Effector memory CD8-positive, alpha-beta T cell (primary cell): ENCODE measurements at places on chromosomes 16 and 17.

GRCh38 chr16:9597967-9598730 is 506.7 kb downstream of the HAPSTR1 start:
- DNase-seq: no peak

DNA sequence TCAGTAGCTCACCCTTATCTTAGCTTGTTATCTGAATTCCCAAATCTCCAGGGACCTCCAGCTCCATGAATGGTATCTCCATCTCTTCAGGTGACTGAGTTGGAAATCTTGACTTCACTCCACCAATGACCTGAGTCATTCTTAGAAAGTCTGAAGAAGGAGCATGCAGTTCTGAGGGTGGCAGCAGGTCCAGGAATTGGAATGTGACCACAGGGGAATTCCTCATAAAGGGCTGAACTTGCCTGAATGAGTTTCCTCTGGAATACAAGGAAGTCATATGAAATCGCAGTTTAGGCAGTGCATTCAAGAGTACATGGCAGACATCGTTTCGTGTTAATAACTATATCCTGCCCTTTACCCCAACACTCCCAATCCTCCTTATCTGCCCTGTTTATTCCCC is 12.5 kb upstream of the PYY start:
- no peak for DNase-seq

- DNase-seq: no peak
Measured at GRCh38 chr16:85908444-85908843, 9.5 kb downstream of the IRF8 start.

DNA sequence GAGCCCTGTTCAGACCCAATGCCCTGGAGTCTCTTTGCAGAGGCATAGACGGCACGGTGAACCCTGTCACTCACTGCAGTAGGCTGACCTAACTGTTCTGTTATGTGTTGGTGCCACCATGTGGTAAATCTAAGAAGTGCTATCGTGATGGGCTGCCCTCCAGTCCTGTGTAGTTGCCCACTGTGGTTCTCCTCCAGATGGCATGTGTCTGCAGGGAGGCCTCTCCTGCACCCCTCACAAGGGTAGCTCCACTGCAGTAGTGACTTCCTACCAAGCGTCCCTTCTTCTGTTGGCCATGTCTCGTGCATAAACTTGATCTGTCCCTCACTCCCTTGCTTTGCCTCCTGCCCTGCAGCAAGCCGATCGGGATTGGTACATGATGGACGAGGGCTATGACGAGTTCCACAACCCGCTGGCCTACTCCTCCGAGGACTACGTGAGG is 5.8 kb downstream of the DHX38 start:
- peak; percentile 44 for DNase-seq

- no peak for DNase-seq
Measured at GRCh38 chr17:45298546-45299285, 18.1 kb downstream of the MAP3K14 start.

DNA sequence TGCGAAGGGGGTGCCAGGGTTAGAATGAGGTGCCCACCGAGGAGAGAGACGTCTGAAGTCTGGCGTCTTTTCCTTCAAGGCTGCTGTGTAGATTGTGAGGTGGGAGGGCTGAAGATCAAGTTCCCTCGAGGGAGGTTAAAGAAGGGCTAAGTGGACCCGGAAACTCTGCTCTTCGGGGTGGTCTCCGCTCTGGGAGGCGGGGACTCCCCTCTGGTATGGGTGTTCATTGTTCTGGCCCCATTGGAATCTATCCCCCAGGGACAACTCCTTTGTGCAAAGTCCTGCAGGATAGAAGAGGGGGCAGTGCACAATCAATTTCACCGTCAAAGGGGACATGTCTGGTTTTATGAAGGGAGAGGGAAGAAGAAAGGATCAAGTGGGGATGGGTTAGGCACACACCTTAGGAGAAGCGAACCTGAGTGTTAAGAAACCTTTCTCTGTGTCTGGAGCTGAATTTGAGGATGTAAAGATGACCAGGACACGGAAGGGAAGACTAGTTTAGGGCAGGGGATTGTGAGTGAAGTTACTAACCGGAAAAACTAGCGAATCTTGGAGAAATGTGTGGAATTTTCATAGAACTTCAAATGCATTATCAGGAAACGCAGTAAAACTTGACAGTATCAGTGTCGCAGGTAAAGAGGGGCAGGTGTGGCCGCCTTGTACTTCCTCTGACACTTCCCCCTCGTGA is 809 bp upstream of the RAB34 start:
- DNase-seq: no peak

DNA sequence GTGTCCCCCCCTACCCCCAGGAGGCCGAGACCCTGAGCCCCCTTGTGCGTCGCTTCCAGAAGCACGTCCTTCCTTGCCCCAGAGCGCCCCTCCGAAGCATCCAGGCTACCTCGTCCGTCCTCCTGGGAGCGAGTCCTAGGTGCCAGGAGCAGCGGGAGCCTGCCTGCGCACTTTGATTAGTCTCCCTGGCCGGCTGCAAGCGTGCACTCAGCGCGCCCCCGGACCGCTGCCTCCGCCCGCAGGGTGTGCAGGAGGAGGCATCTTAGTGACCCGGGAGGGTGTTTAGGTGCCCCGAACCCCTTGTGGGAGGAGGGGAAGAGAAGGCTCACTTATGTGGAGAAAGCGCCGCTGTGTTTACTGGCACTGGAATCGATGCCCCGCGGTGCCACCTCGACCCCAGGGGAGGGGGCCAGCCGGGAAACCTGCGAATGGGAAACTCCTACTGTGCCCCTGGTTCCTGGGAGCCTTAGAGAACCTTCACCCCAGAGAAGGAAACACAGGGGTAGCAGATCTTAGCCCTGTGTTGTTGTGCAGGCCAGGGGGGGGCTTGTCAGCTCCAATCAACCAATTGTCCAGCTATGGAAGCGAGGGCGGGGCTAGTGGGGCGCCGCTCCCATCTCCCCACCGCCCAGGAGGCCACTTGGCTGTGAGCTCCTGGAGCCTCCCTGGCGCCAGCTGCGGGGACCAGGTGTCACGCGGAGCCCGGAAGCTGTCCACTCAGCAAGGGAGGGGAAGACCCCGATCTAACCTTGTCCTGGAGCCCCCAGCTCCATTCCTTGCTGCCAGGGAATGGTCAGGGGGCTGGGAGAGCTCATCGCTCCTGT is 922.8 kb upstream of the EEF2KMT start:
- DNase-seq: no peak

DNA sequence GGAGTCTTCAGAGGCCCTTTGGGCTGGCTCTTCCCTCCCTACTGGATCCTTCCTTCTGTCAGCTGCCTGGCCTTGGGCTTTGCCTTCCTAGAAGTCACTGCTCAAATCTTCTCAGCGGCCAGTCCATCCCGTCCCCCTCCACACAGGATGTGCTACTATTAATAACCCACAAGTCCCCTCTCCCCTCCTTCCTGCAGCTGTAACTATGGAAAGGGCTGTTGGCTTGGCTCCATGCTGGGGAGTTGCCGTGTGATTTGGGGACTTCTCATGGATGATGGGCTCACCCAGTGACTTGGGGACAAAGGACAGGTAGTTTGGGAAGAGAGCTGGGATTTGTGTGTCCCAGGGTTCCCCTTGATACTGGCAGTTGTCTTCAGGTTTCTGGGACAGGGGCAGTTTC is 19.4 kb downstream of the TMEM94 start:
- DNase-seq: no peak

DNA sequence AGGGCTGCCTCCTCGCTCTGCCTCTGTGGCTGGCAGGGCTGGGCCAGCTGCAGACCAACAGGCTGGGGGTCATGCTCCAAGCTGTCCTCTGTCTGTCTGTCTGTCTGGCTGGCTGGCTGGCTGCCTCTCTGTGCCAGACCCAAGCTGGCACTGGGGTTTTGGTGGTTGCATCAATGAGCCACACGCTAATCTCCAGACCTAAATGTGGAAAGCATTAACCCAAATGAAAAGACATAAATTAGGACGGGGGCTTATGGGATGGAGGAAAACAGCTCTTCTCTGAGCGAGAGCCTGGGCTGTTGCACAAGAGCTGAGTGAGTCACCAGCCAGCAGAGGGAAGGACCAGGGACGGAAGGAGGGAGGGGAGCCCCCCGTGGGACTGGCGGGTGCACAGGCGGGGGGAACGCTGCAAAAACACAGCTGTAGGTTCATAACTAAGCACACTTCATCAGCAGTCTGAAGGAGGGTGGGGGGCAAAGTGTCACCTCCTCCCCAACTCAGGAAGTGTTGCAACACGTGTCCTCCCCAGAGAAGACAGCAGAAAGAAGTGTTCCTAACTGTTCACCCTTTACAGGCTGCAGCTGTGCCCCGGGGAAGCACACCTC is 83.4 kb downstream of the GAS7 start:
- DNase-seq: peak; percentile 85

- no peak for DNase-seq
Measured at GRCh38 chr17:2594722-2595599, 1.5 kb downstream of the PAFAH1B1 start.

DNA sequence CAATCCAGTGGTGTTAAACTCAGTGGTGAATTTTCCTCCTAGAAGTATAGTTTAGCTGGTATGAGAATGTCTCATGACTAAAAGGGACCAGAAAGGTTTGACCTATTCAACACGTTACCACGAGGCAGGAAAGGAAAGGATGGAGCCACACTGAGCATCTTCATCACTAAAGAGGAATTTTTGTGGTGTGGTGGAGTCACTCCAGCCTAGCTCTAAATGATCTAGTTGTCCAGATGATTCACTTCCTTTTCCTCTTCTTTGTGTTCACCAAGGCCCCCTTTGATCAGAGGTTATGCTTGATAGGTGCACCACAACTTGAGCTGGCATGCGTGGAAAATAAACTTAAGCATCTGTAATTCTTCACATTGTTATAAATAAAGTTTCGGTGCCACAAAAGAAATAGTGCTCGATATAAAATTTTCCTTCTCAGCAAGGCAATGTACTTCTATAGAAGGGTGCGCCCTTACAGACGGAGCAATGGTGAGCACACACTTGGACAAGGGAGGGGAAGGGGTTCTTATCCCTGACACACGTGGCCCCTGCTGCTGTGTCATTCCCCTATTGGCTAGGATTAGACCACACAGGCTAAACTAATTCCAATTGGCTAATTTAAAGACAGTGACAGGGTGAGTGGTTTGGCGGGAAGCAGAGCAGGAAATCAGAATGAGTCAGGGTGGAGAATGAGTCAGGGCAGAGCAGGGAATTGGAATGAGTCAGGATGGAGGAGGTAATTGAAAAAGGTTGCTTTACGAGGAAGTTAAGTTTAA is 254.6 kb downstream of the HS3ST3A1 start:
- DNase-seq: no peak

GRCh38 chr17:148757-149156 is 11.4 kb downstream of the SCGB1C2 start:
- DNase-seq: no peak

DNA sequence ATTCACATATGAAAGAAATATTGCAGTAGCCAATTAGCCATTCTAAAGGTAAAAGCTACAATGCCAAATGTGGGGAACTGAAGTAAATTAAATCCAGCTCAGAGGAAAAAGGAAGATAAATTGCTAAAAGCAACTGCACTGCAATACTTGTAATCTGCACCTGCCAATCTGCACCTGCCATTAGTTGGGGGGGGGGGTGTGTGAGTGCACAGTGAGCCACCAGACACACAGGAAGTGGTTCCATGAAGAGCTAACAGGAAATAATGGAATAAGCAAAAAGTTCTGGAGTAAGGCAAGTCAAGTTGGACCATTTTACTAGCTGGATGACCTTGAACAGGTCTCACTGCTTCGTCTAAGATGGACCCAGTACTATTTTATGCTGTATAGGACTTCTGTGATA is 191.8 kb downstream of the PARN start:
- DNase-seq: no peak

DNA sequence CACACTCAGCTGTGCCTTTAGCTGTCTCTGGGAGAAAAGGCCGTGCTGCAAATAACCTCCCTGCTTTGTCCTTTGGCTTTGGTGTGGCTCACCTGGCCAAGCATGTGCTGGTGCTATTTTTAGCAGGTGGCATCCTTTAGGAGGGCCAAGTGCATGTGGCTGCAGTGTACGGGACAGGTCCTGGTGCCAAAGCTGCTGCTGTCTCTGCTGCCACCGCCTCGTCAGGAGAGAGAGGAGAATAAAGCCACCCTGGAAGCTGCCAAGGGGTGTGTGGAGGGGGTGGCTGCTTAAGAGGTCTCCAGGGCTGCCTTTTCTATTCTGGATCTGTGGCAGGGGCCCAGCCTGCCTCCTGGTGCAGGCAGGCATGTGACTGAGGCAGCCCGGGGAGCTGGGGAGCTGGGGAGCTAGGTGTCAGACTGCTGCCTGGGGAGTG is 6.2 kb downstream of the AKAP1 start:
- no peak for DNase-seq

GRCh38 chr16:26709175-26709574 is 357.6 kb upstream of the C16orf82 start:
- DNase-seq: no peak

DNA sequence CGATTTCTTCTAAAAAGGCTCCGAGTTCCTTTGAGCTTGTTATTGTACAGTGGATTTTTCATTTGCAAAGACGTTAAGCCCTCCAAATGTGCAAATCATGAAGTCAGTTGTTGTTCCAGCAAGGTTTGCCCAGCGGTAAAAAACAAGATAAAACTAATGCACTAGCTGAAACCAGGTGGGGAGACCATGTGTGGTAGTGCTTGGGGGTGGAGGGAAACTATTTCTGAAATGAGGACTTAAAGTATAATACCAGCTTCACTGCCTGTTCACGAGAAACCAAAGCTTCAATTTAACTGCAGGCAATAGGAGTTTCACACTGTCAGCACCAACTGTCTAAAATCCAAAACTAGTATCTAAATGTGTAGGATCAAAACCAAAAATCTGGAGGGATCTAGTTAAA is 22.3 kb downstream of the SMARCE1 start:
- DNase-seq: no peak

DNA sequence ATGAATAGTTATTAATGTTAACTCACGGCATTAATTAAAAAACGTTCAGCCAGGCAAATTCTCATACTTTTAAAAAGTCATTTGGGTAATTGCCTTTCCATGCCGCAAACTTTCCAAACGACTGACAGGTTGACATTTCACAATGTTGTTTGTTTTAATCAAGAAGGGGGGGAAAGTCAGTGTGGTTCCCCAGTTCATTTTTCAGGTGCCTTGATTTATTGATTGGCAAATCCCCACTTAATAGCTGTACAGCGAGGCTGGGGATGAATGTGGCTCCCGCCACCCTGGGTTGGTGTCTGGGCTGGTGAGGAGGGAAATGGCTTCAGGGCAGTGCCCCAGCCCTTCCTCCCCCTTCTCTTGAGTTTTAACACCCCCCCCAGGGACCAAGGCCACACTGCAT is 318.0 kb downstream of the SOX9 start:
- no peak for DNase-seq
